ENCODE measurements at places on chromosomes 5 and 9.

GRCh38 chr9:125472926-125473701 is 211.5 kb downstream of the GAPVD1 start:
- no peak for DNase-seq

GRCh38 chr5:67453111-67453905 is 256.7 kb upstream of the CD180 start:
- no peak for DNase-seq

- DNase-seq: no peak
These were observed 113.7 kb downstream of the GABRB2 start for GRCh38 chr5:161432798-161433197.

- DNase-seq: peak; percentile 21
These were observed 22.4 kb downstream of the GRAMD2B start for GRCh38 chr5:126445502-126446174.

GRCh38 chr5:21826884-21827283 is 1026.3 kb downstream of the CDH12 start:
- no peak for DNase-seq

DNA sequence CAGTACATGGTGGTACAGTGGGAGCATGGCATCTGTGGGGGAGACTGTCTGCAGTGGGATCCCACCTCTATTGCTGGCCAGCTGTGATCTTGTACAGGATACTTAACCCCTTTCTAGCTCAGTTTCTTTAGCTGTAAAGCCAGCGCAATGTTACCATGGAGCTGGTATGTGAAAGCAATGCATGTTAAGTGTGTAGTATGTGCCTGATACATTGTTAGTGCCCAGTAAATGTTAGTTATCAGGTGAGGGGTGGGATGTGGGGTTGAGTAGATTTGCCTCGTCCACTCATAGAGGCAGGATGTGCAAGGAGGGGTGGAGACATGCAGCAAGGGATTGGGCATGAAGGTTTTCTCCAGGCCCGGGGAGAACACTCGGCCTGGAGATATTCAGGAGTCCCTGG is 12.3 kb downstream of the ZBED3 start:
- no peak for DNase-seq

DNA sequence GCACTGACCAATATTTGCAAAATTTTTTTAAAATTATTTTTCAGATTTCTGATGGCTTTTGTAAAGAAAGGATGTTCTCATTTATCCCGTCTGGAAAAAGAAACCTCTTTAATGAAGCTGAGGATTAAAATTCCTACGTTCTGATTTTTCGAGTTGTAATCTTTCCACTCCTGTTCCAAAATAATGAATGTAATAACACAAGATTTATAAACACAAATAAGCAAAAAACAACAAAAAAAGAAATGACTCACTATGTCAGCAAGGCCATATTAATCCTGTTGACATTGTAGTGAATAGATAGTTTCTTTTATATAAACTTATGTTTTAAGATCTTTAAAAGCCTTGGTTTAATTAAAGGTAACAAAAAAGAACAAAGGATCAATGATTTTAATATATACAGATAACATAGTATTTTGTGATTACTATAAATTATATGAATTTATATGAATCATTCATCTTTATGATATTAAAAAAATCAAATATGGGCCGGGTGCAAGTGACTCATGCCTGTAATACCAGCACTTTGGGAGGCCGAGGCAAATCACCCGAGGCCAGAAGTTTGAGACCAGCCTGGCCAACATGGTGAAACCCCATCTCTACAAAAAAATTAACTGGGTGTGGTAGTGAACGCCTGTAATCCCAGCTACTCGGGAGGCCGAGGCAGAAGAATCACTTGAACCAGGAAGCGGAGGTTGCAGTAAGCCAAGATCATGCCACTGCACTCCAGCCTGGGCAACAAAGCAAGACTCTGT is 336.6 kb upstream of the DAB2 start:
- no peak for DNase-seq

- DNase-seq: no peak
These were observed 19.4 kb upstream of the SH3TC2 start for GRCh38 chr5:149082271-149082670.

- no peak for DNase-seq
These were observed 88.9 kb downstream of the AMBP start for GRCh38 chr9:113989017-113989713.

DNA sequence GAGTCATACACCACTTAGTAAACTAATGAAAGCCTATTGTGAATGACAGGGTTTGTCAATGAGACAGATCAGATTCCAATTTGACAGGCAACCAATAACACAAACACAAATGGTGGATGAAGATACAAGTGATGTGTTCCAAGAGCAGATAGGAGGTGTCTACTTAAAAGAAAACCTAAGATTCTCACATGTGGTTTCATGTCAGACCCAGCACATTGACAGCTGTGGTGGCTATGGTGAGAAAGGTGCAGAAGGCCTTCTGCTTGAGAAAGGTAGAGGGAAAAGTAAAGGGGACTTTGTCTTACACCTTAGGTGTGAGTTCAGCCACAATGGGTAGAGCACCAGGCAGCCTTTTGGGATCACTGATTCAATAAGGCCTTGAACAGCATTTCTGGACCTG is 11.2 kb downstream of the ANKRD31 start:
- DNase-seq: no peak

DNA sequence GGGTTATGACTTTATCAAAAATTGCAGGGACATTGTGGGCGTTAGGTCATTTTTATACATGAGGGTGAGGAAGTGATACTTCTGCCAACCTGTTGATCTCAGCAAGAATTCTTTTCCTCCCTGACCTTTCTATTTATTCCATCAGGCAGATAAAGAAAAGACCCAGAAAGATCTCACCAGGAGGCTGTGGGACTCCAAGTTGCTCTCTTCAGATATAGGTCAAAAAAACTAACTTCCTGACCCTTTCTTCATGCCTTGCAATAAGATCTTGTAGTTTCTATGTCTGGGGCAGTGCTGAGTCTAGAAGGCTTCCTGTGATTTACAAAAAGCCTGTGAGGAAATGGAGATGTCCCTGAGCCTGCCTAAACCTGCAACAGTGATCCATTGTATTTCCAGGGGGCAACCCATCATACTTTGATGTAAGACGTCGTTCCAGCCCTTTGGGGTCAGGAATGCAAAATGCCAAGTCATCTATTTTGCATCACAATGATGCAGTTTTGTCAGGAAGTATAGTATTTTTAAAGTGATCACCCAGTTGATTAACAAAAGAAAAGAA is 22.0 kb upstream of the PIK3R1 start:
- DNase-seq: peak; percentile 39

GRCh38 chr9:20125727-20126126 is 336.9 kb upstream of the SLC24A2 start:
- no peak for DNase-seq
